ENCODE measurements at places on chromosomes 2 and 18.

DNA sequence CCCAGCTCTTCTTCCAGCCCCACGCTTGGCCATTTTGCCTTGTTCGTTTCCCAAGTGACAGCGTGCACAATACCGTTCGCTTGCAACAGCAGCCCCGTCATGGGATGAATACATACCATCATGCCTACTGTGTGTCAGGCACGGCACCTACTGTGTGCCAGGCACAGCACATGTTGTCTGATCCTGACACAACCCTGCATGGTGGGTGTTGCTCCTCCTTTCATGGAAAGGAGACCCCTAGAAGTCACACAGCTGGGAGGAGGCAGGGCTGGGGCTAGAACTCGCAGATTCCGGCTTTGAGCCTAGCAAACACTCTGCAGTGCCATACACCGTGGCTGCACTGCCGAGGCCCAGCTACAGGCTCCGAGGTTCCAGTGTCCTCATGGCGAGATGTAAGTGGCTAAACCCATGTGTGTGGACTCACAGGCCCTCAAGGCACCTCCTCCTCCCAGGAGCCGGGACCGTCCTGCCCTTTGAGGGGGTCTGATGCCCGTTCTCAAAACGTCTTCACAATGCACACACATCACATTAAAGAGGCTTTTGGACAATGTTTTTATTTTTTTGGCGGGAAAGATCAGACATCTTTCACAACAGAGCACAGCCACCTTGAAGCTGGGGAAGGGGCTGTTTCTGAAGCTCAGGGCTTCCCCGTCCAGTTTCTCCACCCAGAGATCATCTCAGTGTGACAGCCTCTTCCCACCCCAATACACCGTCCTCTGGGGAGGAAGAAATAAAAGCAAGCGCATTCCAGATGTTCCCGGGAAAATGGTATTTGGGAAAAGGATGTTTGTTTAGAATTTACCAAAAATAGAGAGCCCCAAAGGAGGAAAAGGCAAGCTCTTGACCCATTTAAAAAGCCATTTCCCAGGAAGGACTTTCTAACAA lies 64.9 kb downstream of the HS1BP3 start:
- DNase-seq, result no peak

DNA sequence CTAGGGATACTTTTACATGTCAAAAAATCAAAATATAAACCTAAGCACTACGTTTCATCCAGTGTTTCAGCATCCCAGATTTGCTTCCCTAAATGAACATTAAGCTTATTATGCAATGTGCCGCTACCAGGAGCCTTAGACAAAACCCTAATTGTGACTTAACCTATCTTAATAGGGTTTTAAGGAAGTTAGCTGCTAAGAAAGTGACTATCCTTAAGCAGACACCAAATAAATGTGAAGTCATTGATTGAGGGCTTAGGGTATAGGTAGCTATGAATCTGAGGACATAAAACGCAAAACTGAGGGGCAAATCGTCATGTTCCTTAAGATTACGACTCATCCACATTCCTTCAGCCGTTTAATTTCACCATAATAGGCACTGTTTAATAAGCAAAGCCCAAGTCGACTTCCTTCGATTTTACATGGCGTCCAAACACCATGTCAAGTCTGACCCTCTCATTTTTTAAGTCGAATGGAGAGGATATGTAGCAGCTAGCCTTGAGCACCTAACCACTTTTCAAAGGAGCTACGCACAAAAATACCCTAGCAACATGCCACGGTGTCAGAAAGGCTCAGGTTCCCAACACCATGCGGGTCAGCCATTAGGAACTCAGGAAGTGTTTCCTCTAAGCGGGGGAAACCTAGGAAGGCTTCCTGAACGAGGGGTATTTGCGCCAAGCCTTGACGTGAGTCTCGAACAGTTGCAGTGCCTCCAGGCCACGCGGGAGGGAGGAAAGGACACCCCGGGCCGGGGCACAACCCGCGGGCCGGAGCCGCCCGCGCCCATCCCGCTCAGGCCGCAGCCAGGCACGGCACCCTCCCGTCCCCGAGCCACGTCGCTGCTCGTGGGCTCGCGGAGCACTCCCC lies 1.0 kb downstream of the HDLBP start:
- DNase-seq, result no peak

GRCh38 chr2:120192280-120192679 lies 30.9 kb downstream of the TMEM185B start:
- no peak for DNase-seq

GRCh38 chr2:77156599-77156998 lies 365.6 kb downstream of the LRRTM4 start:
- DNase-seq, result no peak

- DNase-seq, result no peak
Observed at GRCh38 chr18:25915907-25916306, 174.5 kb downstream of the SS18 start.

DNA sequence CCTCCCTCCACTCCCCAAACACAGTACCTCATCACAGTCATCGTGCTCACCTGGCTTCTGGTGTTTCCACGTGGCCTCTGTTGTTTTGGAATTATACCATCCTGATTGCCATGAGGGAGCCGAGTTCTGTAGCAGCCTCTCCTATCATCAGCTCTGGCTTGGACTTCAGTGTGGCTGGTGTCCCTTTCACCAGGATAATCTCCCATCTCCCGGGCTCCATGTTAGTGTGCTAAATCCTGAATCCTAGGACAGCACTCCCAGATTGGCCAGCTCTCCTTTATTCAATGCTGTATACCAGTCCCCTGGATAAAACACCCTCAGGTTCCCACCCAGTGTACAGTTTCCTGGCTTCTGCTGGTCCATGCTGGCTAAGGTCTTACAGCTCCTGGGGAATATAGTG lies 53.3 kb downstream of the LONRF2 start:
- no peak for DNase-seq

DNA sequence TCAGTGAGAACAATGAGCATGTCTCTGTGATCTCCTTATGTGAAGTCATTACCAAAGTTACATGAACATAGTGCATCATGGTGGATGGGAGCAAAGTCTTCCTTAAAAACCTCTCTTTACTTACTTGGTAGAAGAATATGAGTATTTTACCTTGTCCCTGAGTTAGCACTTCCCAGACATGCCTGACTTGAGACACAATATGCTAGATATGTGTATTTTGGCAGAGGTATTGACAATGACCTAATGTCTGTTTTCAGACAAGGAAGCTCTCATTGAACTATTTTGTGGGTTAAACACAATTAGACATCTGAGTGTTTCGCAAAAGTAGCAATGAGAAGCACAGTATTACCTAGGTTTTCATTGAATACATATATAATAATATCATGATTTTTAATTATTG lies 99.1 kb upstream of the MC4R start:
- no peak for DNase-seq

- no peak for DNase-seq
Observed at GRCh38 chr2:86254576-86255538, 55.6 kb downstream of the MRPL35 start.

- no peak for DNase-seq
Observed at GRCh38 chr2:95333888-95334338, 36.8 kb downstream of the KCNIP3 start.

DNA sequence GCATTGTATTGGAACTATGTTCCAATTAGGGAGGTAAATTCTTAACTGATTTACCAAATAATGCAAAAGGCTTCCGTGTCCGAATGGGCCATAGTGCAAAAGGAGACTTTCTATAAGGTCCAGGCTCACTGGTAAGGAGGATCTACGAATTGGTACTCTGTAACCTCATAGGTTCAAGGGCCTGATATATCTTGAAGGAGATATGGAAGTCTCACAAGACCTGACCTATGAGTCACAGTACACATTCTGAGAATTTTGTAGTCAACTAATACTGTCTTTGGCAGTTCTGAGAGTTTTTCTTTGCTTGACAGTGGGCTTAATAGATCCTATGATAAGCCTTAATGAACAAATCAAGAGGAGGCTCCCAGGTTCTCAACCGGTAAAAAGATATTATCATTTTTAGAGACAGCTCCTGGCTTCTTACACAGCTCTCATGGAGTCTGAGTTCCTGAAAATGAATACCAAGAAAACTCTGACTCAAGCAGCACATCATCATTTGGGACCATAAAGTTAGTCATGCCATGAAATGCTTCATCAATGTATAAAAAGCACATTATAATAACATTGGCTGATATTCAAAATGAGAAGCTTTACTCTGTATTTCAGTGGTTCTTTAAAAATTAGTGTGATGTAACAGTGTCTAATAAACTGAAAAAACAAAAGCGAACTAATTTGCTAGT lies 1275.2 kb upstream of the CRIM1 start:
- no peak for DNase-seq

- no peak for DNase-seq
Observed at GRCh38 chr2:46794693-46795317, 120.8 kb downstream of the MCFD2 start.

- no peak for DNase-seq
Observed at GRCh38 chr18:61651145-61651879, 241.5 kb downstream of the RNF152 start.

DNA sequence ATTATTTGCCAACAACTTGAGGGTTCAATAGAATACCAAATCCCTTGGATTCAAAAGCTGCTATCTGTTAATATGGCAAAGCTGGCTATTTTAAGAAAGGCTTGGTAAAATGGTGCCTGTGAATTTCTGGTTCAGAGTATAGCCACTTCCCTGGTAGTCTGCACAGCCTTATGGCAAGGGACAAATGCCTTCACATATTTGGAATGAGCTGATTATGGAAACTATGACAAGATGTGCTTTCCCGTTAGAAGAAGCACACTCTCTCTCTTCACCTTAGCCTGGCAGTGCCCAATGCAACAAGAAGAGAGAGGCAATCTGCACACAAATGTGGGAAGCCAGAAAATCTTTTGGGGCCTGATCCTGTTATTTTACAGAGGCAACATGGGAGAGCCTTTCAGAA lies 47.5 kb upstream of the MAP3K20 start:
- no peak for DNase-seq

GRCh38 chr18:62045316-62045715 lies 141.5 kb downstream of the PIGN start:
- DNase-seq, result no peak

DNA sequence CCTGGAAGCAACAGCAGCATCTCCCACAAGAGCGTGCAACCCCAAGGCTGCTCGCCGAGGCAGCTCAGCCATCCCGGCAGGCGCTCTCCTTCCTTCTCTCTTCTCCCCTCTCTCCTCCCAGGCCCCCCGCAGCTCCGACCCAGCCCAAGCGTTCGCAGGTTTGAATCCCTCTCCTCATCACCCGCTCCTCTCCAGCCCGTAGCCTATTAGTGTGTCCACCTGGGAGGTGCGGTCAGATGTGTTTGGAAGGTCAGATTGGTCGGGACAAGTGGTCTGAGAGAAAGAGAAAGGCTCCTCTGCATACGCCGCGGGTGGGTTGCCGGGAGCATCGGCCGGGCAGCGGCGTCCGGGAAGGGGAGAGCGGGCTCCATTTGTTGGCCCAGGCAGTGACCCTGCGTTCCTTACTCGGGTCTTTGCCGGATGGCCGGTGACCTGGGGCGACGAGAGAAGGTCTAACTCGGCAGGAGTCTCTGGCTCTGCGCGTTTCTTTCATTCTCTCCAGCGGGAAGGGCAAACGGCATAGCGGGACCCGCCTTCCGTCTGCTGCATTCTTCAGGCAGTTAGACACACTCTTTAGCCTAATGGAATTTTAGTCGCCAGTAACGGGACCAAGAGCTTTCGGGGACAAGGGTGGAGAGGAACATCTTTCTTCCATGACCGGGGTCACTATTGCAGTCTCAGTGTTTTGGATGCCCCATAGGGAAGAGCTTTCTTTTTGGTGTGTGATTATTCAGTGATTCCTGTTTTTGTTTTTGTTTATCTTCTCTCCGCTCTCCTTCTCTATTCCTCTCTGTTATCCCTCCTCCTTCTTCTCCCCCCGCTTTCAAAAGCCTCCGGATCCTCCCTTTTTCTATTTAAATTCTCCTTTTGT lies 1.1 kb upstream of the TMEFF2 start:
- no peak for DNase-seq

- no peak for DNase-seq
Observed at GRCh38 chr18:8803063-8803795, 97.9 kb downstream of the MTCL1 start.

DNA sequence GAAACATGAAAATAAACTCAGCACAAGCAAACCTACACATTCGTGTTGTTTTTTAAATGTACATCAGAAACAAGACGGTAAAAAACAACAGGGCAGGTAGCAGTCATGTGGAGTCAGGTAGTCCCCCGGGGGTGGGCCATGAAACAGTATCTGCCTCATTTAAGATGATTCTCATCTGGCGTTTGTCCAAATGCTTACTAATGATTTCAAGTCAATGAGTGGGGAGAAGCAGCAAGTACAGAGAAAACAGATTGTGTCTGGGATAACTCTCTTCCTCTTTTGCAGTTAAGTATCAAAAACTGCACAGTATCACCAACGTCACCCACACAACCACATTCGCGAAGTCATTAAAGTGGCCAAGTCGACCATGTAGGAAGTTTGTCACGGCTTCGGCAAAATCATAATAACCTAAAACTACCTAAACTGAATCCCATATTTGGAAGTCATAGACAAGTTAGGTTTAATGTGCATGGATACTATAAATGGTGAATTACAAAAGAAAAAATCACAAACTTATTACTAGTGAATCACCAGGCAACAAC lies 1.3 kb downstream of the LAPTM4A start:
- DNase-seq, result no peak

GRCh38 chr2:218017211-218018053 lies 14.6 kb upstream of the TNS1 start:
- DNase-seq, result no peak

GRCh38 chr2:158542577-158542976 lies 85.8 kb downstream of the PKP4 start:
- DNase-seq, result no peak

GRCh38 chr18:28791101-28791500 lies 614.2 kb upstream of the CDH2 start:
- DNase-seq, result no peak

GRCh38 chr2:96264656-96265348 lies 995 bp downstream of the TMEM127 start:
- no peak for DNase-seq

DNA sequence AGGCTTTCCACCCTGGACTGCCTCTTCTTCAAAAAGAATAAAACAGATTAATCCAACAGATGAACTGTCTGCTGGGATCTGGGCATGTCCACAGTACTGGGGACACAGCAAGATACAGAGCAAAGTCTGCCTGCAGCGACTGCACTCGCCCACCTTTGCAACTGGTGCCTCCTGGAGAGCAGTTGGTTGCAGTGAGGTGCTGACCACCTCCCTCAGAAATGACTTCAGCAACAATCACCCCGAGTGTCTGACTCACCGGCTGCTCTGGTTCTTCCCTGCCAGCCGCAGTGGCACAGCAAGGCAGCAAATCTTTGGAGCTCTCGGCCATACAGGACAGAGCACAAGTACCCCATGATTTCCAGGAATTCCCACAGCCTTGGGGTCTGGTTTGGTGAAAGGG lies 179.7 kb downstream of the ANAPC1 start:
- no peak for DNase-seq

GRCh38 chr2:152492131-152492530 lies 157.2 kb downstream of the FMNL2 start:
- no peak for DNase-seq

- no peak for DNase-seq
Observed at GRCh38 chr2:222960126-222960525, 91.9 kb upstream of the KCNE4 start.

- DNase-seq, result no peak
Observed at GRCh38 chr2:19228715-19229114, 129.7 kb downstream of the OSR1 start.

GRCh38 chr2:2024751-2025481 lies 280.6 kb upstream of the PXDN start:
- no peak for DNase-seq
